IMR-90 (cell line): ENCODE measurements at places on chromosomes 12 and 14.

- no peak overlapping the region for H3K4me3 ChIP-seq
- no peak overlapping the region for H3K27ac ChIP-seq
- no peaks in the 10 kb centered on the region for H3K27me3 ChIP-seq
- no peaks in the 10 kb centered on the region for H3K4me1 ChIP-seq
- no peaks in the 10 kb centered on the region for H3K36me3 ChIP-seq
These were observed 971.7 kb downstream of the FLRT2 start for GRCh38 chr14:86501611-86502010.

GRCh38 chr14:39452680-39453079 lies 20.4 kb upstream of the FBXO33 start:
- no peaks in the 10 kb centered on the region for H3K36me3 ChIP-seq
- no peak overlapping the region for H3K27ac ChIP-seq
- DNase-seq: no peak
- no peaks in the 10 kb centered on the region for H3K27me3 ChIP-seq
- H3K4me1 ChIP-seq: no peaks in the 10 kb centered on the region

GRCh38 chr12:86744547-86745212 lies 488.5 kb upstream of the MGAT4C start:
- no peak for DNase-seq
- H3K4me1 ChIP-seq: no peaks in the 10 kb centered on the region
- H3K27ac ChIP-seq: no peak overlapping the region
- no peaks in the 10 kb centered on the region for H3K27me3 ChIP-seq

GRCh38 chr12:56955631-56956256 lies 1.7 kb downstream of the RDH16 start:
- H3K36me3 ChIP-seq: no peaks in the 10 kb centered on the region
- H3K27ac ChIP-seq: no peak overlapping the region
- DNase-seq: peak; percentile 22
- H3K4me3 ChIP-seq: no peak overlapping the region

- no peak overlapping the region for H3K27ac ChIP-seq
- peak; percentile 42 for DNase-seq
- H3K36me3 ChIP-seq: peaks cover 53% of the 10 kb centered on the region
- no peak overlapping the region for H3K4me3 ChIP-seq
These were observed 10.1 kb upstream of the RAB35 start for GRCh38 chr12:120126635-120127005.
